DMS79 (cell line): ENCODE measurements at places on chromosomes 5 and 9.

- no peak for DNase-seq
Measured at GRCh38 chr5:152477536-152477935, 72.5 kb upstream of the NMUR2 start.

DNA sequence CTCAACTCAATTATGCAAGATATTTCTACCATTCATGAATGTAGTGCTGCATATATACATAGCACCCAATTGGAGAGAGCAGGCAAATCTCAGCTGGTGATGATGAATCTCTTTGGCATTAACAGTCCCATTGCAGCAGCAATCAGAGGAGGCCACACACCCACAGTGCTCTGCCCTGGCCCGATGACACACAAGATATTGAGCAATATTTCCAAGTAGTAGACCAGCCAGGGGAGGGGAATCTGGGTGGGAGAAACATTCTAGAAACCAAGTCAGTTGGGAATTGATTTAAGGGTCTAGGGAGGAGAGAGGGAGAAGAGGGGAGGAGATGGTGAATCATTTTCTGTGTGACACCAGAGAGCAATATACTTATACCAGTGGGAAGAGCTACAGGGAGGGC is 14.9 kb upstream of the C5orf63 start:
- DNase-seq, result no peak

DNA sequence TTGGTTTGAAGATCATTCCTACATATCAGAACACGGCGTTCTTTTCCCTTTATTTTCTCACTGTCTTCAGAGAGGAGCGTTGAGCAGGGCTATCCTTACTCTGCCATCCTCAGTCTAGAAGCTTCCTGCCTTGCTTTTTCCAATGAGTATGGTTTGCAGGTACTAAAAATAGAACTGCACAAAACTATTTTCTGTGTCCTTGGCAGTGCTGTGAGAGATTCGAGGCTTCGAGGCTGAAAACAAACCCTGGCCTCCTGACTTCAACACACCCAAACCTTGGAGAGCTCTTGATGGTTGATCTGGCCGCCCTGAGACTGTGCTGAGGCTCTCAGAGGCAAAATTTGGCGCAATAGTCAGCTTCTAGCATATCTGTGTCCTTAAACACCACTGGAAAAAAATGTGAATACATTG is 78.9 kb downstream of the GOLPH3 start:
- no peak for DNase-seq

DNA sequence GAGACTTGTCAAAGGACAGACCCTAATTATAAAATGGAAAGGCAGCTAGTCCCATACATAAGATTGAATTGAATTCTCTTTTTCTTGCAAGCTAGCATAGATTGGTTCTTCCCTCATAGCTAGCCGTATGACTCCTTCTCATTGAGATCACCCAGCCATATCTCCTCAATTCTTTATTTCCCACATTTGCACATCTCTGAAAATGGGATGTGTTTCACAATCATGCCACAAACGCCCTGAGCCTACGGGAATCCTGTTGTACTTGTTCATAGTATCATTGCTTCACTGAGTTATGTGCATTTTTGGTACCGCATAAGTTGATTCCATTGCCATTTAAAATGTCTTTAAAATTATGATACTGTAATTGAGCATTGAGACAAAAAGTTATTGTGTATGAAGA is 90.5 kb downstream of the PCSK1 start:
- no peak for DNase-seq

DNA sequence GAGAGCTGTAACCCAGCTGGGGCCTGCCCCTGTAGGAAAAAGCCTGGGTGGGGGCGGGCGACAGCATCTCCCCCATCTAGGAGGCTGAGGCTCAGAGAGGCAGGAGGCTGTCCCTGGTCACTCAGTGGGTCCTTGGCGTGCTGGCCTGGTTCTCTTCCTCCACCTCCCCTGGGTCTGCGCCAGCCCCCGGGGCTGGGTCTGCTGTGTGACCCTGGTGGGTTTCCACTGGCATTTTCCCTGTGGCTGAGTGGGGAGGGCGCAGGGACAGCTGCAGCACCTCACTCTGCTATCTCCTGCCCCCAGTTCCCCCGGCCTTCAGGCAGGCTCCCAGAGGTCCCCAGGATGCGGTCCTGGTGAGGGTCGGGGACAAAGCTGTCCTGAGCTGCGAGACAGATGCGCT is 59.5 kb upstream of the ASS1 start:
- no peak for DNase-seq

GRCh38 chr5:142561486-142562097 is 124.3 kb downstream of the FGF1 start:
- DNase-seq, result no peak

GRCh38 chr5:159833088-159833487 is 83.2 kb upstream of the ADRA1B start:
- DNase-seq, result no peak
